Substantia nigra (tissue), 51 donors: ENCODE measurements at places on chromosomes 12 and 14.
A peak's percentile ranks its signal among the peaks of the same experiment; 100 is the strongest.

- no peak for DNase-seq
These were observed 11.4 kb upstream of the RNF34 start for GRCh38 chr12:121388421-121388981.

DNA sequence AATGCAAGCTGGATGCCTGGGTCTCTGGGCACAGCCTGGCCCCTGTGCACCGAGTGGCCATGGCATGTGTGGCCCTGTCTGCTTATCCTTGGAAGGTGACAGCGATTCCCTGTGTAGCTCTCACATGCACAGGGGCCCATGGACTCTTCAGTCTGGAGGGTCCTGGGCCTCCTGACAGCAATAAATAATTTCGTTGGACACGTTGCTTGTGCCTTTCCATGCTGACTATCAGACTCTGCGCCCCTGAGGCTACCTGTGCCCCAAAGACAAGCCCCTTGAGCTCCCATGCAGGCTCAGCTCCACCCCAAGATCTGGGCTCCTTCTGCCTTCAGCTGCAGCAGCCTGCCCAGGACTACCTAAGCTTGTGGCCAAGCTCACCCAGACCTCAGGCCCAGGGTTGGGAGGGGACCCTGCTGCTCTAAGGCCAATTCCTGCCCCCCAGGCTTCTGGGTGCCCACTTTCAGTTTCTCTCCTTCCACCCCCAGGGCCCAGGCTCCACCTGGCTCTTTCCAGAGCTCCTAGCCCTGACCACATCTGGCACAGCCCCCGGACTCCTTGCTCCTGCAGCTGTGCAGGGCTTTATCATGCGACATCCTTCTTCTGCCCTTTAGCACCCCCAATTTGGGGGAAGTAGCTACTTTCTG, 11.8 kb downstream of the SERPINA3 start:
- no peak for DNase-seq

DNA sequence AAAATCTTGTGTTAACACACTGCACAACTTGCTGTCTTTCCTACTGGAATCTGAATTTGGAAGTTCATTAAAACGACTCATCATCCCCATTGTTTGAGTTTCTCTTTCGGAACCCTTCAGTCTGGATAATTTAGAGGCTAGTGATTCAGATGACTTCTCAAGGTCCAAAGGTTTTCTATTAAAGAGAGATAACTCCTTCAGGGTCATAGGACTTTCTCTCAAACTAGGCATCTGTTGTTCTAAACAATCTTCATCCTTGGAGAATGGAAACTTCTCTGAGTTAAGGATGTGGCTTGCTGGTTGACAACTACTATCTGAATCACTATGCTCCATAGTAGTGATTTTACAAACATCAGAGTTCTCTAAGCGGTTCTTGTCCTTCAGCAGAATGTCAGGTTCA, 4.4 kb downstream of the MLH3 start:
- DNase-seq: no peak

GRCh38 chr12:62774794-62775193, 160.2 kb downstream of the PPM1H start:
- DNase-seq: no peak

- no peak for DNase-seq
These were observed 721.5 kb downstream of the SLC16A7 start for GRCh38 chr12:60317361-60317760.

DNA sequence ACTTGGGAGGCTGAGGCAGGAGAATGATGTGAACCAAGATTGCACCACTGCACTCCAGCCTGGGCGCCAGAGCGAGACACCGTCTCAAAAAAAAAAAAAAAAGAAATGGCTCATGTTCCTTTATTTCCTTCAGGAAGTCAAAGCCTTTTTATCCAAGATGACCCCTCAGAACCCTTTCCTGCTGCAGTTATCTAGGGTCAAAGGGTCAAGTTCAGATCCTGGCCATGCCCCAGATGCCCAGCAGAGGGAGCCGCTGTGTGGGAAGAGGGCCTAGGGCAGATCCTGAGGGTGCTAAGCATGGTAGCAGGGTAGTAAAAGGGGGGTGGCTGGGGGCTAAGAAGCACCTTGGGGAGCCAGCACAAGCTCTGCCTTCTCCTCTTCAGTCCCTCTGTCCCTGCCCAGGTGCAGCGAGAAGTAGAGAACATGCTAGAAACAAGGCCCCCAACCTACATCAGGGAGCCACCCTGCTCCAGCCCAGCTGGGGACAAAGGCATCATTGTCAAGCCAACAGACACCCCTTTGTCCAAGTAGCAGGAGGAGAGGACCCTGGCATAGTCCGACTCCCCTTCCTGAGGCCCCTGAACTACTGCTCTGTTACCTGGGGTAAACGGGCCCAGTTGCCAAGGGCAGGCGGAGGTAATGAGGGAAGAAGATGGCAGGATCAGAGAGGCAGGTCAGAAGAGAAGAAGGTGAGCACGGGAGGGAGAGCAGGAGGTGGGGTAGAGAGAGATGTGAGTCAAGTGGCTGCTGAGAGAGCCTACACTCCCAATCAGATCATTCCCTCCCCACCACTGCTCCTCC, 6.5 kb downstream of the NFE2 start:
- DNase-seq: no peak

- DNase-seq: no peak
These were observed 25.0 kb downstream of the SMOC1 start for GRCh38 chr14:69904246-69904645.

DNA sequence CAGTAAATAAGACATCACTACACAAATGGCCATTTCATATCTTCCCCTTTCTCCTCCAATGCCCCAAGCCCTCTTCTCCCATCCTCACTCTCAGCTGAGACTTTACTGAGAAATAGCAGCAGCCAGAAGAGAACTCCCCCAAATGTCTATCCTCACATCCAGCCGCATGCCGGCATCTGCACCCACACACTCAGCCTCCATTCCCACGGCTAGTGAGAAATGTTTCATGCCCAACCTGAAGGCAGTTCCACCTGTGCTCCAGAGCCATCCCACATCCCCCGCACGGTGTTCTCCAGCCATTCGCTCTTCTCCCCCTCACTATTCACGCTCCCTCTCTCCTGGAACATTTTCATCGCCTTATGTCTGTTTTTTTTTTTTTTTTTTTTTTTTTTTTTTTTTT, 208.7 kb upstream of the DIO3 start:
- no peak for DNase-seq

GRCh38 chr14:68427550-68427890, 365.3 kb downstream of the ZFP36L1 start:
- no peak for DNase-seq

- no peak for DNase-seq
These were observed 28.6 kb downstream of the CHFR start for GRCh38 chr12:132858718-132859266.

- peak; percentile 69 for DNase-seq
These were observed 69.8 kb downstream of the NCOR2 start for GRCh38 chr12:124497658-124498057.

DNA sequence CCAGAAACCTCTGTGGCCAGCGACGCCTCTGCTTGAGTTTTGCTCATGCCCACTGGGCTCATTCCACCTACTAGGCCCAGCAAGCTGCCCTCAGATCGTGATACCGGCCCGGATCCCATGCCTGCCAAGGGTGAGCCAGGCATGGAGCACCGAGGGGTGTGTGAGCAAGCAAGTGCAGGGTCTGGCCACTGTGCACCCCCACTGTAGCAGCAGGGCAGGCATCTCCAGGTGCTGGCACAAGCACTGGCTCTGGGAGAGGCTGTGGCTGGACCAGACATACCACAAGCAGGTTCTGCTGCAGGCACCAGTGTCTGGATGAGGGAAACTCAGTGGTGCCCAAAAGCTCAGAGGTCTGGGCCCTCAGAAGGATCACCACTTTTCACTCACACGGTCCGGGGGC, 20.6 kb downstream of the FAM186A start:
- no peak for DNase-seq

- DNase-seq: no peak
These were observed 153.0 kb downstream of the KIF26A start for GRCh38 chr14:104291123-104292000.

DNA sequence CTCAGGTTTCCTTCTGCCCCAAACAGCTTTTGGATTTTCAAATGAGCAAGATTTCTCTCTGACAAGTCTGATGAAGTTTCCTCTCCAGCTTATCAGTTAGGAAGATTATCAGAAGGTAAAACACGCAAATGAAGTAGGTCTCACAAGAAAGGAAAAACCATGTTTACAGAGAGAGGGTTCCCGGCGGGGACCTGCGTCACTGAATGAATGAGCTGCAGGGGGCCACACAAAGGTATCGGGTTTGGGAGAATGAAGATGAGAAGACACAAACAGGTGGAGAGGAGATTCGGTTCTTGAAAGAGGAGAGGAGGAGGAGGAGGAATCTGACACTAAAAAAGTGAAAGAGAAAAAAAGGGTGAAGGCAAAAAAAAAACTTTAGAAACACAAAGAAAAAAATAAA, 208.6 kb downstream of the CALM1 start:
- DNase-seq: no peak

GRCh38 chr14:57729208-57730187, 136.4 kb downstream of the SLC35F4 start:
- DNase-seq: no peak

- DNase-seq: peak; percentile 2
These were observed 57.6 kb downstream of the BRMS1L start for GRCh38 chr14:35883677-35884293.

GRCh38 chr14:97432586-97432985, 635.4 kb downstream of the VRK1 start:
- no peak for DNase-seq

DNA sequence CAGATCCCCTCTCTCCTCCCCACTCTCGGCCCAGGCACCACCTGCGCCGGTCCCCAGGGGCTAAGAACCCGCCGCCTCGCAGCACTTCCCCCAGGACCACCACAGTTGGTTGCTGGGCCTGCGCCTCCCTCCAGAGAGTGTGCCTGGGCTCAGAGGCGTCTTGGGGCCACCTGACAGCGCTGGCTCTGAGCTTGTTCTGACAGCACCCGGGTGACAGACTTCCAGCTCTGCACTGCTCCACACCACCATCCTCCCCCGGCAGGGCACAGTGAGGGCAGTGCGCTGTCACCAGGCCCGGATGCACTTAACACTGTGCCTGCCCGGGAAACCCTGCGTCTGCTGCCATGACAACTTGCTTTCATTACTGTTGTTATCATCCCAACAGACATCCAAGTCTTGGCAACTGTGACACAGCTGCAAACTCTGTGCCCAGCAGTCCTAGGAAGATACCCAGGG, 6.6 kb downstream of the BRF1 start:
- peak; percentile 76 for DNase-seq

DNA sequence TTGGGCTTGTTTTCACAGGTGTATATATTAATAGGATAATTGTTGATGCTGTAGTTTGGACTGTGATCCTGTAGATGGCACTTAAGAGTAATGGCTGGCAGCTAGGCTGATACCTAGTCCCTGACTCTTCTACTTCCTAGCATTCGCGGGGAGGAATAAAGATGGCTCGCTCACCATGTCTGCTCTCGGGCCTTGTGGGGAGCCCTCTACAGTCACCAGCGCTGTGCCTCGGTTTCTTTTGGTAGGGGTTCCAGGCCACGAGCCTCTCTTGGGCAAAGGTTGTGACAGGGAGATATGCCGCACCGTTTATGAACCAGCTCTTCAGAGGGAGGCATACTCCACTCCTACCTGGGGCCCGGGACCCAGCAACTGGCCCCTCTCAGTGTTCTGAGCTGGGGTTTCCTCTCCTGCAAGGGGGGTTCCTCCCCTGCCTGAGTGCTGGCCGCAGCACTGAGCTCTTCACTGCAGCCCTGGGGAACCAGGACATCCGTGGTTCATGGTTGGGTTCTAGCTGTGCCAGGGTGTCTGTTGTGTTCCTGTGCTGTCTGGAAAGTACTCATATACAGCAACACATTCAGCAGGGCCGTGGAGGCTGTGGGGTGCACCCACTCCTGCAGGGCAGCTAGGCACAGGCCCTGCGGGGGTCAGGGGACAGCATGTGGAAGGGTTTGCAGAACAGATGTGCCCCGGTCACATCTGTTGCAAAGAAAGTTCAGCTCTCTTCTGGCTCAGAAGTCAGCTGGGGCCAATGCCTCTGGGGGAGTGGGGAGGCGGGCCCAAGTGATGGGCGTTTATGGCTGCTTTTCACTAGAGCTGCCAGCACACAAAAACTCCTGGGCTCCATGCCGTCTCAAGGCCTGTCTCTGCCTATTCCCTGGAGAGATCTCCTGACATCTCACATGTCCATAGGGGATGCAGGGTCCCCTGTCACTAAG, 147.9 kb downstream of the PPFIA2 start:
- DNase-seq: no peak

DNA sequence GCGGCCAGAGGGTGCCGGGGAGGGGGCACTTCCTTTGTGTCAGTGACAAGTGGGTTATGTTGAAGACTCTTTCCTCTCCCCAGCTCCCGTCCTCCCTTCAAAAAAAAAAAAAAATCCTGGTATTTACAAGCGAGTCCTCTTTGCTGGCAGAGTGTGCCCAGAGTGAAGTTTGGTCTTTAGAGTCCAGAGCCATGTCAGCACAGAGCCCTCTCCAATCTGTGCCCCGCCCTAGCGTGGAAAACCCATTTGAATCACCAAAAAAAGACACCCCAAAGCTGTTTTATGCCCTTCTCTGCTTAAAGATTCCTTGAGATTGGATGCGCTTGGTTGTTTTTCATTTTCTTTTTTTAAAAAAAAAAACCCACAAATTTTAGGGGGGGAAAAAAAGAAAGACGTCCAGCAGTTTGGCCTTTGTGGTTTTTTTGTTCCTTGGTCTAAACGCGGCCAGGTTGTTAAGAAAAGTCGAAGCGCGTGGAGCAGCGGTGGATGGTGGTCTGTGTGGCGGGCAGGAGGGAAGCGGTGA, 3.3 kb downstream of the NKX2-1 start:
- no peak for DNase-seq

DNA sequence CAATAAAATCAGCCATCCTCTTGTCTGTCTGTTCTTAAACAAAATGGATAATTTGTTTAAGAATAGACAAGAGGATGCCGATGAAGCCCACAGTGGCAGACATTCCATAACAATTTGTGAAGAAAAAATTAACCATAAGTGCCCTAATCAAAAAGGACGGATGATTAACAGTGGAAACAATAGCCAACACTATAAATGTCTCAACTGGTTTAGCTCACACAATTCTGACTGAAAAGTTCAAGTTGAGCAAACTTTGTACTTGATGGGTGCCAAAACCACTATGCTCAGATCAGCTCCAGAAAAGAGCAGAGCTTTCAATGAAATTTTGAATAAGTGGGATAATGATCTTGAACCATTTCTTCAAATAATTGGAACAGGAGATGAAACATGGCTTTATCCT, 202.2 kb upstream of the OR4E1 start:
- DNase-seq: no peak

DNA sequence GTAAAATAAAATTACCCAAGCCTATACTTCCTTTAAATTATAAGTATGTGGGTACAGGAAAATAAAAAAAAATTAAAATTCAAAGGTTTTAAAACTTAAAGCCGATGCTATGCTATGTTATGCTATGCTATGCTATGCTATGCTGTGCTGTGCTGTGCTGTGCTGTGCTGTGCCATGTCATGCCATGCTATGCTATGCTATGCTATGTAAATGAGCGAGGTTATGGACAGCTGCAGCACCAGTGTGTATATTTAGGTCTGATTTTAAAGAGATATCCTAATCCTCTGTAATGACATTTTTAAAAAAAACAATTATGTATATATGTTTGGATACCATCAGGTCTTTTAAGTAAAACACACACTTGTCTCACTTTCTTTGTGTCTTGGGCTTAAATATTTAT, 1822.0 kb upstream of the SEL1L start:
- no peak for DNase-seq
